Activated naive CD4-positive, alpha-beta T cell treated with Interleukin-2 at 50 U/mL for 16 hours (primary cell): ENCODE measurements at places on chromosomes 3 and 15.
A peak's percentile ranks its signal among the peaks of the same experiment; 100 is the strongest.

- no peak for DNase-seq
Observed at GRCh38 chr3:186821429-186822387, 15.4 kb upstream of the RFC4 start.

DNA sequence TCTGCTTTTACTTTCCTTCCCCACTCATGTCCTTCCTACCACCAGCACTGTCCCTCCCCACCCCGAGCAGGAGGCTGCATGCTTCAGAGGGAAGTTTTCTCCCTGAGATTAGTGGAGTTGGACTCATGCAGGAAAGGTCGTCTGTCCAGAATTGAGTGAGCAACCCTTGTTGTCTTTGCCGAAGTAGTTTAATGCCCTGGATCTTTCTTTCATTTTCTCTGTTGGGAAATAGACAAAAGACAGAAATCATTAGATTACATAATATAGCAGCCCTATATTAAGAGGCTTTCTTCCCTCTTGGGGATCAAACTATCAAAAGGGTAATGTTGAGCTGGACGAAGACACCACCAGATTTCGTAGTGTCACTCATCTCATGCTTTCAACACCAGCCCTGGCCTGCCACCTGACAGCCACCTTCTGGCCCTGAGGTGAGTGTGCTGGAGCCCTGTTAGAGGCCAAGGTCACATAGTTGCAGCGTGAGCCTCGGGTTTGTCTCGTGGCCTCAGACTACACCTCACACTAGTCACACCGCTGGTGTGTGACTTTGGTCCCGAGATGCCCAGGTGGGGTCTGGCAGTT, 231.0 kb downstream of the ITPR1 start:
- DNase-seq, result no peak

GRCh38 chr3:10206166-10206511, 41.4 kb downstream of the IRAK2 start:
- DNase-seq, result no peak

DNA sequence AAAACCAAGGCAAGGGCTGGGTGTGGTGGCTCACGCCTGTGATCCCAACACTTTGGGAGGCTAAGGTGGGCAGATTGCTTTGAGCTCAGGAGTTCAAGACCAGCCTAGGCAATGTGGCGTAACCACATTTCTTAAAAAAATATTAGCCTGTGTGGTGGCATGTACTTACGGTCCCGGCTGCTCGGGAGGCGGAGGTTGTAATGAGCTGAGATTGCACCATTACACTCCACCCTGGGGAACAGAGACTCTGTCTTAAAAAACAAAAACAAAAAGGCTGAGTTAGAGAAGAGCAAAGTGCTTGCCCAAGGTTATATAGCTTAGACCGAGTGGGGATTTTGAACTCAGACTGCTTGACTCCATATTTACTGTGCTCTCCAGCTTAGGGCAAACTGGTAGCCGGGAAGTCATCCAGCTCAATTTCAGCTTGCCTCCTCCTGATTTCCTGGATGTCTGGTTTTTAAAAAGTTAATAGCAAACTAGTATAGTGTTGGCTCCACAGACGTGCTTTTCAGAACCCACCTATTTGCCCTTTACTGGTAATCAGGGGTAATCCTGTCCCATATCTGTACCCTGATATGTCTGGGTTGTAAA, 138.9 kb downstream of the CACNA1D start:
- no peak for DNase-seq

GRCh38 chr15:85361323-85361722, 19.1 kb upstream of the AKAP13 start:
- DNase-seq, result no peak

- no peak for DNase-seq
Observed at GRCh38 chr15:65421360-65422215, 1.2 kb downstream of the IGDCC4 start.

GRCh38 chr3:127445581-127446343, 144.8 kb downstream of the TPRA1 start:
- DNase-seq, result no peak

GRCh38 chr15:89693696-89694095, 3.1 kb downstream of the WDR93 start:
- DNase-seq, result no peak

- peak; percentile 49 for DNase-seq
Observed at GRCh38 chr15:41483115-41483514, 10.6 kb upstream of the ITPKA start.

GRCh38 chr3:157543501-157544035, 40.4 kb upstream of the VEPH1 start:
- DNase-seq, result no peak

- DNase-seq, result no peak
Observed at GRCh38 chr15:62976301-62976881, 66.2 kb upstream of the TPM1 start.

GRCh38 chr15:87777054-87777561, 479.4 kb downstream of the NTRK3 start:
- no peak for DNase-seq

DNA sequence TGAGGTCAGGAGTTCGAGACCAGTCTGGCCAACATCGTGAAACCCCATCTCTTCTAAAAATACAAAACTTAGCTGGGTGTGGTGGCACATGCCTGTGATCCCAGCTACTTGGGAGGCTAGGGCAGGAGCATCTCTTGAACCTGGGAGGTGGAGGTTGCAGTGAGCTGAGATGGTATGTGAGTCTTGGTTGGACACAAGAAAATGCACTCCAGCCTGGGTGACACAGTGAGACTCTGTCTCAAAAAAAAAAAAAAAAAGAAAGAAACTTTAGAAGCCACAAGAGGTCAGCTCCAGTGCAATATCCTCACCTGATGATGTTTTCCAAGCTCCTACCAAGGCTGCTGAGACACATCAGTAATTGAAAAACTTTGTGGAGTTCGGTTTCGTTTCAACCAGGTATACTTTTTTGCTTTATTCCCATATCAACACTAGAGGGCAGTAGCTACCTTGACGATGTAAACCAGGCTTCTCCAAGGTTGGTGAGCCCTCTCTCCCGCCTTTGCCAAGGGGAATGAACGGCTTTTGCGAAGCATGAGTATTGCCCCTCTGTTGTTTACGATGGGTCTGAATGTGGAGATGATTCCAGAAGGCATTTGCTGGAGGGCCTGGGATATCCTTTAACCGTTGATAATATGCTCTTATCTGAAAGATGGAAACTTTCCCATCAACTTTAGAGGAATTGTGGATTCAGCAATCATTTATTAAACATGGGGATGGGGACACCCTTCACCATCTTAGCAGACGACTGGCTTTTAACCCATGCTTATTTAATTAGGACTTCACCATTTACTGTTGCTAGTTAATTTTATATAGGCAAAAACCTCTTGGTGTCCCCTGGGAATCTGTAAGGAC, 202.8 kb downstream of the SV2B start:
- DNase-seq, result no peak

DNA sequence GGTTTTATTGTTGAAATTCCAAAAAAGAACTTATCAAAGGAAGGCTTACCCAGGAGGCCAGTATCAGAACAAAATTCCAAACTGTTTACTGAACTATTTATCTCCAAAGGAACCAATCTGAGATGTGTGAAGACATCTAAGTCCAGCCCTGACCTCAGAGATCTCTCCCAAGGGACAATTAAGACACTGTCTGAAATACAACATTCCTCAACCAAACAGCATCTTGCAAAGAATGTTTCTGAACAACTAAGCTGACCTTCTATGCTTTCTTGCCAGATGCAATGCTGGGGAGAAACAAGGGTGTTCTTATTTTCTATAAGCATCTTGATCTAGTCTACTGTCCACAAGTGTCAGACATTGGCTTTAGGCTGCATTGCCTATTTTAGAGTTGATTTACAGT, 13.6 kb downstream of the PDZRN3 start:
- DNase-seq, result no peak

DNA sequence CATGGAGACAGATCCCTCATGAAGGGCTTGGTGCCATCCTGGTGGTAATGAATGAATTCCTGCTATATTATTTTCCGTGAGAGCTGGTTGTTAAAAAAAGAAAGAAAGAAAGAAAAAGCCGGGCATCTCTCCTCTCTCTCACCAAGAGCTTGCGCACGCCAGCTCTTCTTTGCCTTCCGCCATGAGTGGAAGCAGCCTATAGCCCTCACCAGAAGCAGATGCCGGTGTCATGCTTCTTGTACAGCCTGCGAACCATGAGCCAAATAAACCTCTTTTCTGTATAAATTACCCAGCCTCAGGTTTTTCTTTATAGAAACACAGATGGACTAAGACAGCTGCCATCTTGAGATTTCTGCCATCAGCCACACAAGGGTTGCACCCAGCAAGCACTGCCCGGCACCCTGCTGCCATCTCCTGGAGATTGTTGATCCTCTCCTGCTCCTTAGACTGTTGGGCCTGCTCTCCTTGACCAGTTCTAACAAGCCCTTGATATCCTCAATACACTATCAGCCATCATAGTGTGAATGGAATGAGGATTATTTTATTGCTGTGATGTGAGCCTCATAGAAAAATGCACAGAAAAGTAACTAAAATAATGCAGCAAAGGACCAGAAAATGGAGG, 3.5 kb upstream of the AHSG start:
- DNase-seq, result no peak

GRCh38 chr3:8895829-8896228, 67.4 kb downstream of the RAD18 start:
- no peak for DNase-seq

DNA sequence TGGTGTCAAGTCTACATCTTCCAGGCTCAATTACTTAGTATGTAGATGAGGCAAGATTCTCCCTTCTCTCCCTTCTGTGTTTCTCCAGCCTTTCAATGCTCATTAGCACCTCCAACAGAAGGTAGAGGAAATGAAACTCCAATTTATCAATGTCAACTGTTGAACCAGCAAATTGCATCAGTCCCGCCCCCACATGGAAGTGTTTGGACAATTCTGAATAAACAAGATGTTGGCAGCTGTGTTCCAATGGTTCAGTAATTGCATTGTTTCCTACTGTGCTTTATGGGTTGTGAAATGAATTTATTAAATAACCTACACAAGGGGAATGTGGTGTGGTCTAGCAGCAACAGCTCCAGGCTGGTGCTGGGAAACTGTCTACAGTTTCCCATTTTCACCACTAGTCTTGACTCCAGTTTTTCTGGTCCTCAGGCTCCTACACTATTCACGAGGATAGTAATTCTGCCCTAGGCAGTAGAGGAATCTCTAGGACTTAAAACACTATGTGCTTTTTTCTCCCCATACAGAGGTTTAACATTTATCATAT, 91.9 kb downstream of the MB21D2 start:
- DNase-seq, result no peak

- no peak for DNase-seq
Observed at GRCh38 chr3:187406927-187407326, 38.7 kb downstream of the RTP4 start.

DNA sequence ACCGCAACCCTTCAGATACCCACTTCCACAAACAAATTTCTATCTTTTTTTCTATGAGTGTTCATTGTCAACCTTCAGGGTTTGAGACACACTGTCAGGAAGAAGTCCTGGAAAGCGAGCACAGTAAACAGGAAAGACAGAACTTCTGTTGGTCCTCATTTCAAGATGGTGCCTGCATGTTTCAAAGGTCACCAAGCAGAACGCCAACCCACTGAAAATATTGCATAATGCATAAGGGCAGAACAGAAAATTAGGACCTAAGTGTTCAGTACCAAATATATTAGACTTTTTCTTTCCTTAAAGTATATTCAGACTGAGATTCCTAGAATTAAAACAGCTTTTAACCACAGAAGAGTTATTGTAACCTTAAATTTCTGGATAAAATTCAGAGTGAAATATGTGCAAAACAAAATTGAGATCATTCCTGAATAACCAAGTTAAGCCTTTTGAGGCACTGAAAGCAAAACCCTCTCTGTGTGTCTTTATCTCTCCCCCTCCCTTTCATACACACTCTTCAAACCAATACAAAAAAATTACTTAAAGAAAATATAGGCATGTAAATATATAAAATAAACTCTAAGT, 387.8 kb upstream of the THBS1 start:
- DNase-seq, result no peak

DNA sequence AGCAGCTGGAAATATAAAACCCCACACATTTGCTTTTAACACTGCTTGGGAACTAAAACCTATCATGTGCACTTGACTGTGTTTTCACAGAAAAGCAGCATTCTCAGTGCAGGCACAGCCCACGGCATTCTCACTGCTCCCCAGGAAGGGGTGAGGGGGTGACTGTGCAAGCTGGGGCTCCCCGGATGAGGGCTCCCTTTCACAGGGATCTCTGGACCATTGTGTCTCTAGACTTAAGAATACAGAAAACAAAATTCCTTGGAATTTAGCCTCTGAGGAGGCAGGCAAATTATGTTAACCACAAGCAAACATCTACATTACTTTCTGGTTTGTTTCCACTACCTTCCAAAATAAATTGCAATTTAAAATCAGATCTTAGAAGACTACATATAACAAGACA, 100.3 kb downstream of the FSIP1 start:
- no peak for DNase-seq

DNA sequence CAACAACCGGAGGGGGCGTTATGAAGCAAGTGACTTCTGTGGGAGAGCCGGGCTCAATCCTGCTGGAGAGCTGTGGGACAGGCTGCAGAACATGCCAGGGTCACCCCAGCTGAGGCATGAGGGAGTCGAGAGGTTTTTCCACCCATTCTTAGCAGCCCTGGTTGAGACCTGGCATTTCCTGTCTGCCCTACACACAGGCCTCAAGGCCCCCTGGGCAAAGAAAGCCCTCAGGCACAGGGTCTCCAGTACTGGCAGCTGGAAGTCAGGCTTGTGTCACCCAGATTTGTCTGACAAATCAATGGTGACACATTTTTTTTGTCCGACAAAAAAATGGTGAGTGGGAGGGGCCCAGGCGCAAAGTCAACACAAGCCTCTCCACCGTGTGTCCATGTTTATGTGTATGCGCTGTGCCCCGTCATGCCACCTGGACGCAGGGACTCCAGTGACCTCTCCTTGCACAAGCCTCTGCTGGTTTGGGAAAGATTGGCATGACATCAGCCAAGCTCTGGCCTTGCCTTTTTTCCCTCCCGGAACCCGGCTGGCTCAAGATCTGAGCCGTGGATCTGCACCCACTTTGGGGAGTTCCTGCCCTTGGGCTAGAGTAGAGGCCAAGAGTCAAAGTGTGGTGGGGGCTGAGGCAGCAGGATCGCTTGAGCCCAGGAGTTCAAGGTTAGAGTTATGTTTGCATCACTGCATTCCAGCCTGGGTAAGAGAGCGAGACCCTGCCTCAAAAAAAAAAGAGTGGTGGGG, 20.8 kb upstream of the ALAS1 start:
- no peak for DNase-seq

DNA sequence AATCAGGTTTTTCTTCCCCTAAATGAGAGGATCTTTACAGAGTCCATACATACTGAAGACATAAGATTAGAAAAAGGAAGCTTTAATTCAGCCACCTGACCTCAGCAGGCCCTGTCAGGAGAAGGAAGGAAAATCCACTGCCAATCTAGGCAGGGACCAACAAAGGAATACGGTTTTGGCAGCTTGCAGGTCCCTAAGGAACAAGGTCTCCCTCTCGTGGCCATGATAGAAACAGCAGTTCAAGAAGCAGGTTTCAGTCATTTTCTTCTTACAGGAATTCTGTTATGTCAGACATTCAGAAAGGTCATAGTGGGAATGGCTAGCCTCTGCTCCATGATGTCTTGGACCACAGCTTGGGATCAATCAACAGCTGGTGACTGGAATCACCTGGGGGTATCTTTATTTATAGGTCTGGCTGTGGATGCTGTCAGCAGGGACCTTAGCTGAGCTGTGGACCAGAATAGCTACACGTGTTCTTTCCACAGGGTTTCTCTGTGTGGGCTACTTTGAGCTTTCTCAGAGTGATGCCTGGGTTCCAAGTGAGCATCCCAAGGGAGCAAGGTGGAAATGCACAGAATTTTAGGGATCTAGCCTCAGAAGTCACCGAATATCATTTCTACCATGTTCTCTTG, 9.4 kb upstream of the CMSS1 start:
- DNase-seq, result peak; percentile 26

GRCh38 chr15:31440754-31441311, 114.2 kb downstream of the KLF13 start:
- DNase-seq, result peak; percentile 45
